Psoas muscle (tissue), 8 donors: ENCODE measurements at places on chromosomes 11 and 22. TPM values are rescaled to one million over a fixed set of nuclear protein-coding genes. Genes with fewer than 3 reads are reported as not detected.

- DNase-seq = no peak
Observed at GRCh38 chr22:19972652-19973550, 31.3 kb upstream of the TXNRD2 start.

DNA sequence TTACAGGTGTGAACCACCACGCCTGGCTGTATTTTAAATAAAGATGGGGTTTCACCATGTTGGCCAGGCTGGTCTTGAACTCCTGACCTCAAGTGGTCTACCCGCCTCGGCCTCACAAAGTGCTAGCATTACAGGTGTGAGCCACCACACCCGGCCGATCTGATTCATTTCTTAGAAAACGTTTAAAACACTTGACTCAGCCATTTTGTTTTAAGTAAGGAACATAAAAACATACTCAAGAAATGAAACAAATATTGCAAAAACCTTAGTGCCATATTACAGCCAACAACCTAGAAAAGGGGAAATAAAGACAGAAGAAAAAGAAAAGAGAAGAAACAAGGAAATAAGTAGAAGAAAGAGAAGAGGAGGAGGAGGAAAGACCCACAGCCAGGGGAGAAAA lies 17.4 kb downstream of the LRFN4 start:
- no peak for DNase-seq

DNA sequence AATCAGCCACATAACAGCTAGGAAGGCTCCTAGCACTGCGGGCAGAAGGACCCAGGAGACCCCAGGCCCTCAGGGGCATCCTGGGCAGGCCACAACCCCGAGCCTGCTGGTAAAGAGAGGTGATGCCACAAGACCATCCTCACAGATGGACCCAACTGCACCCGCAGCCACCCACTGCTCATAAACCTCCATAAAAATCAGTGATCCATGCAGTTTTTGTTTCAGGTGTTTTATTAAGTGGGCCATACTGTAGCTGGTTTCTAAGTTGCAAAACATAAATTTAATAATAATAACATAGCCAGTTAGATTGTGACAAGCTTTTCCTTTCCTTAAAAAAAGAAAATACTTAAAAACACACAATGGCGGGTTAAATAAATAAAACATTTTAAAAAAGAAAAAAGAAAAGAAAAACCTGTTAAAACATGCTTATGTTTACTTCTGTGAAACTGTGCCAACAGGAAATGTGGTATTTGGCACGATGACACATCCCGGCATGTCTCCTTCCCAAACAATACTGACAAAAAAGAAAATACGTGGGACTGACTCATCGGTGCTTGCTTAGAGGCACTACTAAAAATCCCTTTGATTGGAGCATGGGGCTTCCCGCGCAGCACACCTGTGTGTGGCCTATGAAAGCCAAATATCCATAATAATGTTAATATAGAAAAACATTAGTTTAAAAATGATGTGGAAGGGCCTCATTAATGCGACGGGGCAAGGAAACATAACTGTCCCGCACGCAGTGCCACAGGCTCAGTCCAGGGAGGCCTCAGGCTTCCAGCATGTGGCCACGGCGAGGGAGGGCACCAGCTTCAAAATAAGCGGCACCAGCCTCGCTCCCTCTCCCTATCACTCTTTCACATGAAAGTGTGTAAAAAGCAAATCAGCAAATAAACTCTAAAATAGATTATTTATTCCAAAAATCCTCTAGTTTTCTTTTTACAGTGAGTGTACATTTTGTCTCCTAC lies 47.5 kb upstream of the SCUBE2 start:
- no peak for DNase-seq

DCHS1 gene
- total RNA-seq = 3.2 TPM

GRCh38 chr11:5151713-5152153 lies 2.8 kb downstream of the OR52A1 start:
- no peak for DNase-seq

FAM83F gene
- 0.10 TPM for total RNA-seq

GRCh38 chr11:33539751-33540150 lies 160.9 kb downstream of the C11orf91 start:
- DNase-seq = no peak

DNA sequence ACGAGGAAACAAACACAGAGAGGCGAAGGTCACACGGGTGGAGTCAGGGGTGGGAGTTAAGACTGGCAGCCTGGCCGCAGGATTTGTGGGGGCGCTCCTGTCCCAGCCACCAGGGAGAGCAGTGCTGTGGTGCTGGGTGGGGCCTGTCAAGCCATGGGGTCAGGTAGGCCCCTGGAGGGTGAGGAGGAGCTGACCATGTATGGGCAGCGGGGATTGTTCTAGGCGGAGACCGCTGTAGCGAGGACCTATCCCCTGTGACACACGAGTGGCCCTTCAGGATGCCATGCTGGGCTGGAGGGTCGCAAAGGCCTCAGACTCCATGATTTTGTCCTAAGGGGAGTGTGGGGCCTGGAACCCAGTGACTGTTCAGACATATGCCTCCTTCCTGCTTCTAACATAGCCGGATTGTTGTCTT lies 1.6 kb upstream of the RPS19BP1 start:
- DNase-seq = peak; percentile 51

GRCh38 chr22:22235558-22235957 lies 9.0 kb upstream of the VPREB1 start:
- no peak for DNase-seq

GRCh38 chr11:68459886-68460740 lies 439 bp upstream of the PPP6R3 start:
- peak; percentile 97 for DNase-seq

GRCh38 chr11:70528046-70528793 lies 129.9 kb downstream of the CTTN start:
- DNase-seq = peak; percentile 25

DNA sequence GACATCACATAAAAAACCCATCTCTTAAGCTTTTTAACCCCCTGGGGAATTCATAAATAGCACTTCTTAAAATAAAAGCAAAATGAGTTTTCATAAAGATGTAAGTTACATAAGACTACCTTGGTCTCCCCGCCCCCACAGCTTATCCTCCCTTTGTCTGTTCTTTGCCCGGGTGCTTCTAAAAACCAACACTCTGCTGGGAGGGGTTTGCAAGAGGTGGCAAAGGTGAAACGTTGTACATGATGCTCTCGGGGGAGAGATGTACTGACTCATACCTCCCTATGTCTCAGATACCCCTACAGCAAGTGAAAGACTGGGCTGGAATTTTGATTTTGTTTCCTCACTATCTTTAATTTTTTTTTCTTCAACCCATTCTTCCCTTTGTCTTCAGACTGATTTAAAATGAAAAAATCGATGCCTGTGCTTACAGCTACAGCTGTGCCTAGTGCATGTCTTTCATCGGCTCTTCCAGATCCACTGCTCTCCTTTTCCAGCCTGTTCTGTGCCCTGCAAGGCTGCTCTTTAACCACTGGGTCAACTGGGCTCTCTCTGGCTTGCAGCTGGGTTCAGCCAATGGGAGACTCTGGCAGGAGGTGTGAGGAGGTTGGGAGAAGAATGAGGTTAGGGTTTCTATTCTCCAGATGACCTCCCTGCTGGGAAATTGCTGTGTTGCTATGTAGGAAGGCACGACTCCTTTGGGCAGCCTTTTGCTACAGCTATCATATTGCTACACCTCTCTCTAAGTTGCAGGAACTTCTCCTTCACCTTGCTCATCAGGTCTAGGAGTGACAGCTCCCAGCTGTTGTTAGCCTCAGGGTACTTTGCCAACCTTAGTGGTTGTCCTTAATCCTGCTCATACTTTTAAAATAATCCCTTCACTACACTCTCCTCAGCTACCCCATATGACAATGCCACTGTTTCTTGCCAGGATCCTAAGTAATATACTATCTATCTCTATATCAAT lies 266.5 kb downstream of the TENM4 start:
- DNase-seq = no peak

DNA sequence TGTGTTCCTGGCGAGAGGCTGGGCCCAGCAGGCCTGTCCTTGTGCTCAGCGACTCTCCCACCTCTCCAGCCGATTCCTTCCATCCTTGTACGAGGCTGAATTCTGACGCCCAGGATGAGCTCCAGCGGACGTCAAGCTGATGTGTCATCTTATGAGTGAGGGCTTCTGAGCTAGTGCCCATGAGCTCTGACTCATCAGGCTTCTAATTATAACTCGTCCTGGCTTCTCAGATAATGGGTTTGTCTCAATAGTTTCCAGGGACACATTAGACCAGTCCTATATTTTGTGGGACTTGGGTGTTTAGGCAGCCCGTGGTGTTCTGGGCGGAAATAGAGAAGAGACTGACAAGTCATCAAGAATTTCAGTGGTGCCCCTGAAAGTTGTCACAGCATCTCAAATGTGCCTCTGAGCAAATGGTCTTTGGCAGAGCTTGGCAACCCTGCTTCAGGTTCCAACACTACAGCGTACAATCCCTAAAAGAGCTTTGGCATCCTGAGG lies 108.2 kb upstream of the CD44 start:
- peak; percentile 85 for DNase-seq

DNA sequence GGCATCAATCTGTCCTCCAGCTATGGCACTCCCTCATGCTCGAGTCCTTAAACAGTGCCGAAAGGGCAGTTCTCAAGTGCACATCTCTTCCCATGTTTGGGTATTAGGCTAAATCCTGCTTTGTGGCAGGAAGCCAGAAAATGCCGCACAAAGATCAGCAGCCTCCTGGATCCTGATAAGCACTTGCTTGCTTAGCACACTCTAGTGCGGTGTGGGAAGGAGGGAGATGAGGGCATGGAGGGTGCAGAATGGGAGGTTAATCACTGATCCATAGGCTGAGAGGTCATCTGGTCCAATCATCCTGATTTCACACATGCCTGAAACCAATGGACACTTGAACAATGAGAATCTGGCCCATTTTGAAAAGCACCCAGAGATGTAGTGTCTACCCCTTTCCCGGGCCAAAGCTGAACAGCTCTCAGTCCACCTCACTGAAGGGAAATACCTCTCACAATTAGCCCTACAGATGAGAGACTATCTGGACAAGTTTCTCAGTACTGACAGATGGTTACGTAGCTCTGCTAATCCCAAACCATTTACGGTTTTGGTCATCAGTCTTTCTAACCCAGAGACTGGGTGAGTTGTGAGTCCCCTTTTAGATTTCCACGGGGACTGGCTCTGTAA lies 29.8 kb upstream of the CHRM4 start:
- DNase-seq = no peak

GRCh38 chr11:95700471-95700817 lies 89.1 kb downstream of the FAM76B start:
- DNase-seq = no peak

DNA sequence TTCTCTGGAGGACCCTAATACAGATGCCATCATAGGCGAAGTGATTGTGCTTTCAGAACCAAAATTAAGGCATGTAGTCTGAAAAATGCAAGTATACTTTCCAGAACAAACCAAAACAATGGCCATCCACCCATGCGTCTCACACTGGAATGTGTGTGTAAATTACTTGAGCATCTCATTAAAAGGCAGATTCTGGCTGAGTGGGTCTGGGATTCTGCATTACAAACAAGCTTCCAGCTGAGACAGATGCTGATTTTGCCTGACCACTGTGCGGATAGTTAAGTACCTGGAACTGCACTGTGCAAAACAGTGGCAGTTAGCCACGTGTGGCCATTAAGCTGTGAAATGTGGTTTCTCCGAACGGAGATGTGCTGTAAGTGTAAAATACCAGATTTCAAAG lies 26.2 kb downstream of the RRP7A start:
- no peak for DNase-seq

TRPC6 gene
- 0.21 TPM for total RNA-seq

- DNase-seq = no peak
Observed at GRCh38 chr11:17221968-17222367, 14.2 kb upstream of the PIK3C2A start.

DNA sequence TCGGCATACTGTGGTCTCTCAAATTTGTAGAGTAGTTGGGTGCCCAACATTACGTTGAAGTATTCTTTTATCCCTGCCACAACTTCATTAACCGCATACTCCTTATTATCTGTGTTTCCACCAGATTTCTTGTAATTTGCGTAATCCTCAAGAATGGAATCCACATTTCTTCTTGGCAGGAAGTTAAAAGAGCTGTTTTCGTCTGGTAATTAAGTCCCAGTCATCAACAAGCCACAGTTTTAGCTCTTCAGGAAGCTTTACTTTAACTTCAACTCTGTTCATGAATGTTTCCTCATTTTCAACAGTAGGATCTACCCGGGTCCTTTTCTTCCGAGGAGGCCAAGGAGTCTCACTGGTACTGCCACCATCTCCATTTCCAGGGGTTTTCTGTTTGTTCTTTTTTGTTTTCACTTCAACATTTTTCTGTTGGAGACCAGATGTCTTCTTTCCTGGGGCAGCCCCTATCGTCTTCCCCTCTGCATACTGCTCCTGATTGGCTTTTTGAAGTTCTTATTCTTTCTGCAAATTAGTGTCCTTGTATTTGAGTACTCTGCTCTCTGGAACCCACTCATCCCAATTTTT lies 30.3 kb downstream of the PDE3B start:
- no peak for DNase-seq

DNA sequence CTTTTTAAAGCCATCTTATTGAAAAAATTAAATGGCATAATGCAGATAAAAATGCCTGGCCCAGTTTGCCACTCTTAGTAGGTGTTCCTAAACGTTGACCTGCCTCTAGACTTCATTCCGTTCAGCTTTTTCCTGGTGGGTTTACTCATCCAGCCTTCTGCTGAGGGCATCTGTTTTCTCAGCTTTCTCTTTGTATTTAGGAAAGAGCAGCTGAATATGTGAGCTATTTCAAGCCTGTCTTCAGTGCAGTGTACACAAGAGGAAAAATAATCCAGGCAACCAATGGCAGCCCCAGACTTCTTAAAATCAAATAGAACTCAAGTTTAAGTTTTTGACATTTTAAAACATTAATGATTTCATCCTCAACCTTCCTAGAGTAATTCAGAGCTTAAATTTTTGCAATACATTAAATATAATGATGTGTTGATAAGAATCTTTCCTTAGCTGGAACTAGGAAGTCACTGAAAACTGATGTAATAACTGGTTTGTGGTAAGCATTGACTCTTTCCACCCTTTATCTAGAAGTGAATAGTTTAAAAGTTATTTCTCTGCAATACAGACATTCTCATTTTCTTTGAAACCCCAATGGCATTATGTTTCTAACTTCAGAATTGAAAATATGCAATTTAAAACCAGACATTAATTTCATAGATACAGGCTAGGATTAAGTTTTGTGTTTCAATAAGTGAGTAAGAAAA lies 165.4 kb downstream of the AASDHPPT start:
- no peak for DNase-seq

HSPB2 gene
- total RNA-seq = 29.6 TPM

CCDC116 gene
- 0.22 TPM for total RNA-seq

PDE2A gene
- total RNA-seq = 20.1 TPM

DNA sequence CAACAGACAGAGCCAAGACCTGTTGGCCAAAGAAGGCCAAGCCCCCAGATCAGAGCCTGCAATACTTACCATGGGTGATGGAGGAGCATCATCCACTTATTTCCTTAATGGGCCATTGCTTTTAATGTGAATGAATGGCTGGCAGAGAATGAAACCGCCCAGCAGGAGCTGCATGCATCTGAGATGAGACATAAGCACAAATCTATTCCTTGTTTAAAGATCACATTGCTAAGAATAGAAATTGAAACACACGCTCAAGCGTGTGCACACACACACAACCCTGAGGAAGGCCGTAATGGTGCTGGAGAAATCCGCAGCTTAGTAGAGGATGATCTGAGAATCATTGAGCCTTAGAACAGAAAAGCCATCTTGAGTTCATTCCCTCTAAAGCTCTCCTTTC lies 5.3 kb upstream of the RRAS2 start:
- peak; percentile 57 for DNase-seq

LSP1 gene
- 14.4 TPM for total RNA-seq

GRCh38 chr22:39462443-39463221 lies 5.8 kb downstream of the MGAT3 start:
- DNase-seq = no peak

- peak; percentile 25 for DNase-seq
Observed at GRCh38 chr11:60809249-60809648, 24.1 kb downstream of the MS4A10 start.

- no peak for DNase-seq
Observed at GRCh38 chr11:29985248-29985647, 31.6 kb downstream of the KCNA4 start.

- no peak for DNase-seq
Observed at GRCh38 chr11:34976496-34977088, 60.2 kb downstream of the PDHX start.
